ENCODE measurements at places on chromosomes 16 and 17.

- DNase-seq, result no peak
Observed at GRCh38 chr17:60840456-60840855, 162.8 kb downstream of the BCAS3 start.

GRCh38 chr17:68441070-68441770 lies 16.1 kb downstream of the WIPI1 start:
- DNase-seq, result no peak

GRCh38 chr16:69431948-69432468 lies 7.6 kb downstream of the CYB5B start:
- DNase-seq, result no peak

DNA sequence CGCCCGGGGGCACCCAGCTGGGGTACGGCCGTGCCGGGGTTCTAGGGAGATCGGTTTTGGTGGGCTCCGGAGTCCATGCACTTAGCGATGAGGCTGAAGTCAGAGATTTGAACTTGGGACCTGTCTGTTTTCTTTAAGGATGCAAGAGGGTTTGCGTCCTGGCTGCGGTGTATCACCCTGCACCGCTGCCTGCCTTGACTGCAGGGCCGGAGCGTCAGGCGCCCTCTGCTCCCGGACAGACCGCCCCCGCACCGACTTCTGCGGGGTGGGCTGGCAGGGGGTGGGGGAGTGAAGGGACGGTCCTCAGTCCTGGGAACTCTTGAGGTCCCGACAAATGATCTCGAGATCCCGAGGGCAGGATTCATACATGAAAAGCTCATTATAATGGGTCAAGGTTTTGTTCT lies 701 bp downstream of the PDP2 start:
- DNase-seq, result no peak

- DNase-seq, result no peak
Observed at GRCh38 chr16:13146829-13147228, 245.4 kb downstream of the SHISA9 start.

- DNase-seq, result peak; percentile 79
Observed at GRCh38 chr17:40810494-40810893, 10.7 kb upstream of the KRT28 start.

DNA sequence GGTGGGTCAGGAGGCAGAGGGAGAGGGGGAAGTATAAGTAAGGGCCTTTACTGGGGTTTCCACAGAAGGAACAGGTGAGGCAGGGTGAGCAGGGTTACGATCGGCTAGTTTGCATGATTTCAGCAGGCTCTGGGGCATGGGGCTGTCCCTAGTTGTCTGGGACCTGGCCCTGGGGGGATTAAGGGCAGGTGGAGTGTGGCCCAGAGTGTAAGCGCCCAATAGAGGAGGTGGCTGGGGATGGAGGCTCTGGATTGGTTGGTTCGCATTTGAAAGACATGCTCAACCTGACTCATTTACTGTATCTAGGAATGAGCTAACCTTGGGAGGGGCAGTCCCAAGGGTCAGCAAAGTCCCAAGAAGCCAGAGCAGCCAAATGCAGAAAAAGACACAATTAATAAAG lies 230.3 kb downstream of the MAP2K4 start:
- no peak for DNase-seq

DNA sequence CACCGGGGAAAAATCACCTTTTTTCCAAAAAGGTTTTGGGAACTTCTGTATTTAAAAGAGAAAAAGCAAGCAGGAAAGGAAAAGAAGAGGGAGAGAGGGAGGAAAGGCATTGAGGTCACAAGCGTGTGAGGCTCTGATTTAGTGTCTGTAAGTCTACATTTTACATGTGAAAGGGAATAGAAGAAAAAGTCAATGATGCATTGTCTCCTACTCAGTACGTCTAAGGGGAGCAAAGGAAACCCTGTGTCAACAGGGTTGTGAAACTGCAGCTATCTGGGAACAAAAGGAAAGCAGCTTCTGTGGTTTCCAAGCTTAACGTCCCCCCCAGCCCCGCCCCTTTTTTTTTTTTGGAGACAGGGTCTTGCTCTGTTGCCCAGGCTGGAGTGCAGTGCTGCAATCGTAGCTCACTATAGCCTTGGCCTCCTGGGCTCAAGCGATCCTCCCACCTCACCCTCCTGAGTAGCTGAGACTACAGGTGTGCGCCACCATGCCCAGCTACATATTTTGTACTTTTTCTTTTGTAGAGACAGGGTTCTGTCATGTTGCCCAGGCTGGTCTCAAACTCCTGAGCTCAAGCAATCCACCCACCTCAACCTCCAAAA lies 1.8 kb upstream of the CDC42EP4 start:
- DNase-seq, result no peak

DNA sequence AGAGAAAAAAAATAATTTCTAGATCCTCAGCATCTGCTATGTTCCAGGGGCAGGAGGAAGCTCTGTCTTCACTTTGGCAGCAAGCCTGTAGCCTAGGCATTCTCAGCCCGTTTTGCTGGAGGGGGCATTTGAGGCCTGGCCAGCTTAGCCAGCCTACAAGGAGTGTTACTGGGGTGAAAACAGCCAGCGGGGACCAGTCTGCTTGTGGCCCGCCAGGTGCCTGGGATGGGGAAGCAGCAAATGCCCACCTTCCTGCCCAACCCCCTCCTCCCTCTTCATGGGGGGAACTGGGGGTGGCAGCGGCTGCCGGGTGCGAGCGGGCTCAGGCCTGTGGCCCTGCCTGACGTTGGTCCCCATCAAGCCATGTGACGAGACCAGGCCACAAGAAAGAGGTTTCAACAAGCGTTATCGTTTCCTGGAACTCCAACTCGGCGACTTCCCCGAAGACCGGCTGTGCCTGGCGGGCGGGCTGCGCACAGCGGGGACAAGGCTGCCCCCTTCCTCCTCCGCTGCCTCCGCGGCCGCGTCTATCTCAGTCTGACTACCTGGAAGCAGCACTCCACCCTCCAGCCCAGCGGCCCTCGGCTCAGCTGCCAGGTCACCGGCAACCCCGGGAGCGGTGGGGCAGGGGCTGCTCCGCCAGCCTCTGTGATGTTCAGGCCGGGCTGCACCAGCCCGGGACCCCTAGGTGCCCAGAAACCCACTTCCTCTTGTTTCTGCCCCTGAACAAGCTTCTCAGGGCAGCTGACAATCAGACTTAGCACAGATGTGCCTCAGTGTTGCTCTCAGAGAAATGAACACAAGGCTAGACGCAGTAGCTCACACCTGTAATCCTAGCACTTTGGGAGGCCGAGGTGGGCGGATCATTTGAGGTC lies 22.9 kb downstream of the SOCS1 start:
- DNase-seq, result no peak

DNA sequence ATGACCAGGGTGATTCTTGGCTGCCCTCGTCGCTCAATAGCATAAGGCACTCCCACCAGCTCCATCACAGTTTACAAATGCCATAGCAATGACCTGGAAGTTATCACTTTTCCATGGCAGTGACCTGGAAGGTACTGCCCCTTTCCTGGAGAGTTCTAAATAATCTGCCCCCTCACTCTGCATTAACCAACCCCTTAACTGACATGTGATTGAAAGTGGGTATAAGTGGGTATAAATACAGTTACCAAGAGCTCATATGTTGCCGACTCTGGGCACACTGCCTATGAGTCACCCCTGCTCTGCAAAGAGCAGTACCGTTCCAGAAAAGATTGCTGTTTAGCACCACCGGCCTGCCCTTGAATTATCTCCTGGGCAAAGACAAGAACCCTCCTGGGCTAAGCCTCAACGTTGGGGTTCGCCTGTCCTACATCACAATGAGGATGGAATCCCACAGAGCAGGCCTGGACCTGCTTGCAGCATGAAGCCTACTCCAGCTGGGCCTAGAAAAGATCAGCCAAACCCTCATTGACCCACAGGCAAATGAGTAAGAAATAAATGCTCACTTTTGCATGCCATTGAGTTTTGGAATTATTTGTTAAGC lies 95.2 kb upstream of the SEC14L1 start:
- peak; percentile 69 for DNase-seq

DNA sequence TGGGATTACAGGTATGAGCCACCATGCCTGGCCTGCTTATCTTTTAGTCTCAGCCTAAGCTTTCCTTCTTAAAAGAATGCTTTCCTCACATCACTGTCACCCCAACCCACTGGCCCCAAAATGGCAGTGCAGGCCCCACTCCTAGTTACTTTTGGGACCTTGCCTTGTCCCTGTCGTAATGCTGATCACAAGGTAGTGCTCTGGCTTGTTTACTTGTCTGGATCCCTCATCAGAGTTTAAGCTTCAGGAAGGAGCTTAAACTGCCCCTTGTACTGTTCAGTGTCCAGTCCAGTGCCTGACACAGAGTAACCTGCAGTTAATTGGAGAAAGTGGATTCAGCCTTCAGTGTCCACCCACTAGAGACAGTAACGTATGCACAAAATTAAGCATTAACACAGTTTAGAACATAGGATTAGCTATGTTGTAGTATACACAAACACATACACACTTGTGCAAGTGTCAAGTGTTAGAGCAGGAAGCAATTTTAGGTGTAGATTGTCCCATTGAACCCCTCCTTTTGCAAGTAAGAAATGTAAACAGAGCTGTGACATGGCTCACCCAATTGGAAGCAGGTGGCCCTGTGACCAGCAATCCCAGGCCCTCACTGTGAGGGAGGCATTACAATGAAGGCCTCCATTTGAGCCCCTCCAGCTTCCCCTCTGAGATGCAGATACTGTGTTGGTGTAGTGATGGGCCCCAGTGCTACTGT lies 44.2 kb downstream of the LDHD start:
- DNase-seq, result no peak

DNA sequence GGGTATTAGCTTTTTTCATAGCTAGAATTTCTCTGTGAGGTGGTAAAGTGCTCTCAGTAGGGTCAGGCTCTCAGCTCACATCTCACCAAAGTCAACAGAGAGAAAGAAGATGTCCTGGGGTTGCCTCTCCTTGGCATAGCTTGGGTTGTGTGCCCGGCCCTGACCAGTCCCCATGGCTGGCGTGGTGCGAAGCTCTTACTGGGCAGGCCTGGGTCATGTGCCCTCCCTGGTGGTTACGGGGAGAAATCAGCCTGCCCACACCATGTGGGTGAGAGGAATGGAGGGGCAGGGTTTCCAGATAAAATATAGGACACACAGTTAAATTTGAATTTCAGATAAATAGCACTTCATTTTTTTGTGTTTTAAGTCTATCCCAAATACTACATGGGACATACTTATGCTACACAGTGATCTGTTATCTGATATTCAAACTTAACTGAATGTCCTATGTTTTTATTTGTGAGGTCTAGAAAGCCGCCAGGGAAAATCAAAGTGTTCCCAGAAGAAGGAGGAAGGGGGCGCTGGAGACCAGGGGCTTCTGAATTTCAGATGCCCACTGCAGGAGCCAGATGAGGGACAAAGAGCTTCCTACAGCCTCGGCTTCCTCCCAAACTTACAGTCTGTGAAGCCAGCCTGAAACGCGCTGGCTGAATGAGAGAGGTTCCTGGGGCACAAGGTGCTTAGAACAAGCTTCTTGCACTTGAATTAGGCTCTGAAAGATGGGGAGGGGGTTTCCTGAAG lies 45.4 kb downstream of the NKD1 start:
- DNase-seq, result no peak

- peak; percentile 39 for DNase-seq
Observed at GRCh38 chr16:74868501-74868900, 93.9 kb upstream of the FA2H start.

- DNase-seq, result no peak
Observed at GRCh38 chr17:65293584-65294180, 156.5 kb downstream of the RGS9 start.

DNA sequence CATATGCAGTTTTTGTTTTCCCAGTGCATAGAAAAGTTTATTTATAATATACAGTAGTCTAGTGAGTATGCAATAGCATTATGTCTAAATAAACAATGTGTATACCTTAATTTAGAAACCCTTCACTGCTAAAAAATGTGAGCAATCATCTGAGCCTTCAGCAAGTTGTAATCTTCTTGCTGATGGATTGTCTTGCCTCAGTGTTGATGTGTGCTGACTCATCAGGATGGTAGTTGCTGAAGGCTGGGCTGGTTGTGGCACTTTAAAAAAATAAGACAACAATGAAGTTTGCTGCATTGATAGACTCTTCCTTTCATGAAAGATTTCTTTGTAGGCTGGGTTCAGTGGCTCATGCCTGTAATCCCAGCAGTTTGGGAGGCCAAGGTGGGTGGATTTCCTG lies 13.9 kb upstream of the CAPNS2 start:
- peak; percentile 44 for DNase-seq

- no peak for DNase-seq
Observed at GRCh38 chr17:510226-510917, 157.8 kb upstream of the RPH3AL start.

DNA sequence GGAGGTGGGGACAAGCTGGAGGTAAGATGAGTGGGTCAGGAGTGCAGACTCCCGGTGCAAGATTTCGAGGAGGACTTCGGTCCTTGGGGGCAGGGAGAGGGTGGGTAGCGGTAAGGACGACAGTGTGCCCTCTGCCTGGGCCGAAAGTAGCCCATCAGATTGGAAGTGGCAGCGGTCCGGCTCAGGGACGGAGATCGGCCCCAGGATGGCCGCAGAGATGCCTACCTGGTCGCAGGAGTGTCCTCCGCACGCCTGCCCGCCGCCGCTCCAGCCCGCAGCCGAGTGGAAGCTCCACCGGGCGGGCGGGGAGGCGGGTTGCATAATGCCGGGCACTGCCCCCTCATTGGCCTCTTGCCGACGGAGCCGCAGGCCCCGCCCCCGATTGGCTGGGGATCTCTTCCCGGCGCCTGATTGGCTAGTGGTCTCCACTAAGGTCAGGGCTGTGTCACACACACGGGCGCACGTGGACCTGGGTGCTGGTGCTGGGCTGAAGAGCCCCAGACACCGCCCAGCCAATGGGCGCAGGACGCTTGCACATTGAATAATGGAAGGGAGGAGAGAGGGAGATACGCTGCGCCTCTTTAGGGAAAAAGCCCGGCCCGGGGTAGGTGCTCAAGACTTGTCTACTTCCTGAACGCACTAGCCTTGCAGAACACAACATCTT lies at the start of gene PER1:
Gene PER1, minus strand, starts transcription at position 293 of the 664 bp plus-strand sequence. CDS start 1,698 bp downstream, outside the sequence.
- DNase-seq, result peak; percentile 96

DNA sequence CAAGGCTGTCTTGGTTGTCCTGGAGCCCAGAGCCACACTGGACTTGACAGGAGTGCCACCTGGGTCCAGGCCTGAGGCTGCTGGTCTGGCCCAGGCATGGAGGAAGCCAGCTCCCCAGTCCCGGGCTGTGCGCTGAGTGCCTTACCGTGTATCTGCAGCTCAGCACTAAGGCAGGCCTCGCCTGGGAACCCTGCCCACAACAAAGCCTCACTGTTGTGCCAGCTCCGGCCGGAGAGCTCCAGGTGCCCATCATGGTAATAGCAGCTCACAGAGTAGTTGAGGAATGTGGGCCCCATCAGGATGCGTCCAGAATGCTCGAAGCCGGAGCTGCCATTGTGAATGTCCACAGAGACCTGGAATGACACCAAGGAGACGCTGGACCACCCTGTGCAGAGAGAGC lies 72.2 kb downstream of the RMI2 start:
- DNase-seq, result no peak

DNA sequence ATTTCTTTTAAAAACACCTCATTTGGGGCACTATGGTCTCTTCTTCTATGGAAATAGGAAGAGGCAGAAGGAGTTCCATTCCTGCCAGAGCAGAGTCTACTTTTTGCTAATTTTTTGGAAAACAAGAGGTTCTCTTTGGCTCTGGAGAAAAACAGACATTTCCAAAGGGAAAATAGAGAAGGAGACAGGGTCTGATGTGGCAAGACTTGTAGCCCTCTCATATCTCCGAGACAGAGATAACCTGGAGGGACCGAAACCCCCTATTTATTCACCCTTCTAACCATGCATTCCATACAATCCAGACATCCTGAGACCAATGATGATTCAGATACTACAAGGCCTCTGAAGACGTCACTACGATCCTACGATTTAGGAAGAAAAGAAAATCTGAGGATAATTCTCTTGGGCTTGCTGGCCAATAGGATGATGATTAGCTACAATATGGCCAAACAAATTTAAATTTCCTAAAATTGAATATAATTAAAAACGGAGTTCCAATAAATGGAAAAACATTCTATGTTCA lies 70.2 kb downstream of the HIC1 start:
- no peak for DNase-seq

Measured in RWPE1 (cell line).